NCI-H2107 (cell line): ENCODE measurements at places on chromosomes 7 and 10.

DNA sequence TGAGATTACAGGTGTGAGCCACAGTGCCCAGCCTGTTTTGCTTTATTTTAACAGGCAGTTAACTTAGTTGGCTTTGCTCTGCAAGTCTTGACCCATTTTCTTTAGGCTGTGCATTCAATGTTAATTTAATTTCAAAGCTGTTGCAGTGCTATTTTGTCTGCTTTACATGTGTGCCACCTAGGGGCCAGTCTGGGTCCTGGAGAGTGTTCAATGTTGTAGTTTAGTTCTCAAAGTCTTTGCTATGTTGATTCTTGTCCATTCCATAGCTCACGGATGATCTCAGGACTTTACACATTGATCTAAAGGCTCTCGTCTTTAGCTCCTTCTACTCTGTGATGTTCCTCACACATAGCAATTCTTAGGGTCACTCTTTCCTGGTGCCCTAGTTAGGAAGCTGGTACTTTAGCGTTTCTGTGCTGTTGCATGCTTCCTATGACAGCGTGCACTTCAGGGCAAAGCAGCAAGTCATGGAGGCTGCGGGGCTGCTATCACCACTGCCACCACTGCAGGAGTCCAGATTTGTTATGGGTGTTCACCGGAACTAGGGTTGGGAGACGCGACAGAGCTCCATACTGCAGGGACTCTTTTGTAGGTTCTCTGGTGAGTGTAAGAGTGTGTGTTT lies 16.4 kb upstream of the ABCA13 start:
- DNase-seq = no peak

GRCh38 chr10:35640474-35640873 lies 1.6 kb downstream of the FZD8 start:
- peak; percentile 3 for DNase-seq

DNA sequence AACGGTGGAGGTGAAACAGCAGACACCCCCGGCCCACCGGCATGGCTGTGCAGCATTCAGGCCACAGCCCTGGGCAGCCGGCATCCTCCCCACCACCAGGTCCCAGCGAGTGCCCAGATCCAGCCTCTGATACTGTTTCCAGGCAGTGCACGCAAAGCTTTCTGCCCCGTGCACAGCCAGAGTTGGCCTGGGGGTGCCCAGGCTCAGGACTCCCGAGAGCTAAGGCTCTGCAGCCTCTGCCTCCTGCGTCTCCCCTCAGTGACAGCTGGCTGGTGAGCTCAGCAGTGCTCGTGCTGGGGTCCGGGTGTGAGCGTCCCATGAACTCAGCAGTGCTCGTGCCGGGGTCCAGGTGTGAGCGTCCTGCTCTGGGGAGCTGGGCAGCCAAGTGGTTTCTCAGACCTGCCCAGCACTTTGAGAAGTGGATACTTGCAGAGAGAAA lies 65.4 kb downstream of the CFAP46 start:
- DNase-seq = no peak

DNA sequence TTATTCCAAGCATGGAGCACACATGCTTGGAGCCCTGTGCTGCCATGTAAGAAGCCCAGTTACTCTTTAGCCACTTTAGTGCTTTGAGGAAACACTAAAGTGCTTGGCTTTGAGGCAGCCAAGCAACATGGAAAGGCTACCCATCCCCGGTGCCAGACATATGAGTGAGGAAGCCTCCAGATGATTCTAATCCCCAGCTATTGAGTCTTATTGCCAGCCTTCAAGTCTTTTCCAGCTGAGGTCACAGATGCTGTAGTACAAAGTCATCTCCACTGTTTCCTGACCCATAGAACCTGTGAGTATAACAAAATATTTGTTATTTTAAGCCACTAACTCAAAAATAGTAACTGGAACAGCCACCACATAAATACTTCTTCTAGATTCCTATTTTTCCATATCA lies 91.4 kb upstream of the CYP26C1 start:
- no peak for DNase-seq

DNA sequence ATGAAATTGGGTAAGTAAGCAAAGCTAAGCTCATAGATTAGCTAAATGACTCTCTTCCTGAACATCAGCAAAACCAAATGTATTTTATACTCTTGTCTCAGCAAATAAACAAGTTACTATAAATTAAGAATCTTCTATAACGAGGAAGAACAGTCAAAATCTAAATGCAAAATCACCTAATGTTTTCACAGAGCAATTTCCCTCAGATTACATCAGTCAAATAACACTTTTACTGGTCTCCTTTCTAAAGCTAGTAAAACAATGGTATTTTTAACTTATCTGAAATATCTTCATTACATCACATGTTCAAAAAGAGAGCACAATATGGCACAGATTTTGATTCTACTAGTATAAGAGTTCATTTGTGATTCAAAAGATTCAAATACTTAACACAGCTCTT lies 16.5 kb upstream of the GPR22 start:
- DNase-seq = no peak

- DNase-seq = no peak
Observed at GRCh38 chr10:16545116-16545736, 23.5 kb upstream of the C1QL3 start.

DNA sequence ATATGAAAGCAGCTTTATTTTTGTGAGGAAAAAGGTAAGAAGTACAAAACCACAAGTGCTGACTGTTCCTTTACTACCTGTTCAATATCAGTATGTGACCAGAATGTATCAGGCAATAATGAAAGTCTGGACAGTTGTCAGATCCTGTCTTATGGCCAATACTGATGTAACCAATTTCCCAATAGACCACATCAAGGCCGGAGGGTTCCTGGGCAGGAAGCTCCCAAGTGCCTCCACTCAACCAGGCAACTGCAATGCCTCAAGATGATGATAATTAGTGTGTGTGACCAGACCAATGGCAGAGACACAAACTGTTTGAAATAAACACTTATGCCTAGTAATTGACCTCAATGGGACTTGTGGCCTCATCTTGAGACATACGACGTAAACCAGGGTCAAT lies 149.4 kb upstream of the ASAH2 start:
- no peak for DNase-seq

DNA sequence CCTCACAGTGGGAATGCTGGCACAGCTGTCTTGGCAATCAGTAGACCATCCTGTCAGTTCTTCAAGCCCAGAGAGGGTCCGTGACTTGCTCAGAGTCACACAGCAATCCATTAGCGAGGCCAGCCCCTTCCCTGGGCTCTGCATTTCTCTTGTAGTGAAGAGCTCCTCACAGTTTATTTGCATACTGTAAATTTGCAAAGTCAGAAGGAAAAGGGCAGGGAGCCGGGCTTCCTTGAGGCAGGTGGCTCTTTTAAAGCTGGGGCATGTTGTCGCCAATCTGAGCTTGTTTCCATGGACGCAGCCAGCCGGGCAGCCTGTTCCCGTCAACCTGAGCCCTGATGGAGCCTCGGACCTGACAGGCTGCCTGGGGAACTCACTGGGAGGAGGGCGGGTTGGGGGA lies 123.4 kb downstream of the CUX1 start:
- peak; percentile 57 for DNase-seq

DNA sequence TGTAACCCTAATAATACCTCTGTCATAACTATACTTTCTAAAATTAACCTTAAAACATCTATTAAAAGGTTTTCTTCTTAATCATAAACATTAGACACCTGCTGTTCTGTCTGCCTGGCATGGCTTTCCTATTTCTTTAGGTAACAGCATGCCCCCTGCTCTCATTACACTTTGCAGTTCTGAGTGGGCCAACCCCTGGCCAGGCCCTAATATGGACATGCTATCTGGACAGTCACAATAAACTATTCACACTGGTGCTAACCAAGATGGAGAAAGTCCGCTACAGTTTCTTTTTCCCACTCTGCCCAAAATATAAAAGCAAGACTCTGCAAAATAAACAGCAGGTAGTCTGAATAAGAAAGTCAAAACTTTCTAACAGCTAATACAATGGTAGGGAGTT lies 84.0 kb downstream of the ELAPOR2 start:
- no peak for DNase-seq

GRCh38 chr10:100508691-100509150 lies 10.9 kb downstream of the SEC31B start:
- peak; percentile 13 for DNase-seq

DNA sequence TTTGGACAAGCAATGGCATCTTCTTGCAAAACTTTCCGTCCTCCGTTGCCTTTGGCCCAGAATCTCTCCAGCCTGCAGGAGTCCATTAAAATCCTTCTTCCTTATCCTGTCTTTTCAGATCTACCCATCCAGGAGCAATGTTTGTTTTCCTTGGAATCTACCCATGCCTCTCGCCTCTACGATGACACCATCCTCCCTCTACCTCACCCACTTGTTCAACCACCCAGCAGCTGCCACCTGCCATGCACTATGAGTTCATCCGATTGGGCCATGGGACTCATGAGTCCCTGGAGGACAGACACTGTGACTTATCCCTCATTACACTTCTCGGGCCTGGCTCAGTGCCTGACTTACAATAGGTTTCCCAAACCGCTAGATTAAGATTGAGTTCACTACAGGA lies 26.8 kb upstream of the MGMT start:
- no peak for DNase-seq

GRCh38 chr10:114631666-114632417 lies 26.2 kb downstream of the ABLIM1 start:
- no peak for DNase-seq

DNA sequence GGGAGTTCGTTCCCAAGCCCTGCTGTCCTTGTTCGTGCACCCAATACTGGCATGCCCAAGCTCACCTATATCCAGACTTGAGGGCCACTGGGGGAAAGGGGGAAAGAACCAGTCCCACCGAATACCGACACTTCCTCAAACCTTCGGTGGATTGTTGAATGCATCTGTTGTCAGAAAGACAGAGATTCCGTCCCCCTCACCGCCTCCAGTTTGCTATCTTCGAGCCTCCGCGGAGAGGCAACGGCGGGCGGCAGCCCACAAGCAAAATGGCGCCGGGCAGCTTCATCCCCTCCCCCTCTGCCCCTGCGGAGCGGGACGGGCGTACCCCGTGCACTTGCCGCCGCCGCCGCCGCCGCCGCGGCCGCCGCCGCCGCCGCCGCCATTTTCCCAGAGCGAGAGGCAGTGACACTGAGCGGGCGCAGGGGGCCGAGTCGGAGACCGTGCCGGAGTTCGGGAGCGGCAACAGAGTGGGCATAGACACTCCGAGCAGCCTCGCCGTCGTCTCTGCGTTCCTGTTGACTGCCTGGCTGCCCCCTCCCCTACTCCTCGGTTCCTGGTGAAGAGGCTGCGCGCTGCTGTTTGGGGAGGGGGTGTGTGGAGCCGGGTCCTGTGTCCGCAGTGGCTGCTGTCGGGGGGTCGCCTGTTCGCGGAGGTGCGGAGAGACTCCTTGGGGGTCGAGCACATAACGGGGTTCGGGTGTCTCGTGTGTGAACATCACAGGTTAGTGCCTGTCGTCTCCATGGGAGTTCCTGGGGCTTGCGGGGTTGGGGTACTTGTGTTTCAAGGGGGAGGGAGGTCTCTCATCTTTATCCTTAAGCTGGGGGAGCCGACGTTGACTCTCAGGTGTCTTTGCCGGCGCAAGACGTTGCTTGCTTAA lies at the start of gene KMT2E:
TSS of gene KMT2E (plus strand) at position 390 of the 877 bp plus-strand sequence. CDS start 26,748 bp downstream, outside the sequence.
- DNase-seq = peak; percentile 89

GRCh38 chr7:69208276-69208675 lies 390.0 kb upstream of the AUTS2 start:
- DNase-seq = no peak

DNA sequence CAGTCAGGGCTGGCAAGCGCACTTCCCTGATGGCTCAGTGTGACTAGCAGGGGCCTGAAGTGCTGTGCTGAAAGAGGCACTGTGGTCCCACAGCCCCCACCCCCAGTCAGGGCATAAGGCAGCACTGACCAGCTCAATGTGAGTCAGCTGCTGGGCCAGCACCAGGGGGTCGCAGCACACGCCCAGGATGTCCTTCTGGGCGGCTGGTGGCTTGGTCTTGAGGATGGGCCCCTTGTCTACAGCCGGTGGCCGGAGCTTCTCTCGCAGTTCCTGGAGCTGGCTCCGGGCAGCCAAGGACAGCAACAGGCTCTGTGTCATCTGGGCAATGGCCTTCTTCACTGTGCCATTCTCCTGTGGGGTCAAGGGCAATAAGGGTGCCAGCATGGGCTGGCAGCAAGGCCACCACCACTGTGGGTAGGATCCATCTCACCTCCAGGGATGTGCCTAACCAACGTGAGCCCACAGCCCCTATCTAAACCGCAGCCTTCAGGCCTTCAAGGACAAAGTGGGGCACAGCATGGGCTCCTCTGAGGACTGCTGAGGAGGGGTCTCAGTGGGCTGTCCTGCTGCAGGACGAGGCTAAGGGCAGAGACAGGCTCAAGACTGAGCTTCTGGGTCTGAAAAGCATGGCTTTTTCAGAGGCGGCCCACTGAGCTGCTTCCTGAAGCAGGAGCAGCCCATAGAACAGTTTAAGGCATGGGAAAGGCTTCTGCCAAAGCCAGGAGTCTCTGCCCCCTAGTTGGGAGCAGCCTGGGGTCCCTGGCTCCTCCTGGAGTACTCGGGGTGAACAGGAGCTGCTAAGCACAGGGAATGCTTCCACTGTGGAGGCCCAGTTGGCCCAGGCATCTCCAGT lies 62.5 kb downstream of the CSGALNACT2 start:
- no peak for DNase-seq

- DNase-seq = no peak
Observed at GRCh38 chr10:23461557-23461956, 22.7 kb downstream of the OTUD1 start.

DNA sequence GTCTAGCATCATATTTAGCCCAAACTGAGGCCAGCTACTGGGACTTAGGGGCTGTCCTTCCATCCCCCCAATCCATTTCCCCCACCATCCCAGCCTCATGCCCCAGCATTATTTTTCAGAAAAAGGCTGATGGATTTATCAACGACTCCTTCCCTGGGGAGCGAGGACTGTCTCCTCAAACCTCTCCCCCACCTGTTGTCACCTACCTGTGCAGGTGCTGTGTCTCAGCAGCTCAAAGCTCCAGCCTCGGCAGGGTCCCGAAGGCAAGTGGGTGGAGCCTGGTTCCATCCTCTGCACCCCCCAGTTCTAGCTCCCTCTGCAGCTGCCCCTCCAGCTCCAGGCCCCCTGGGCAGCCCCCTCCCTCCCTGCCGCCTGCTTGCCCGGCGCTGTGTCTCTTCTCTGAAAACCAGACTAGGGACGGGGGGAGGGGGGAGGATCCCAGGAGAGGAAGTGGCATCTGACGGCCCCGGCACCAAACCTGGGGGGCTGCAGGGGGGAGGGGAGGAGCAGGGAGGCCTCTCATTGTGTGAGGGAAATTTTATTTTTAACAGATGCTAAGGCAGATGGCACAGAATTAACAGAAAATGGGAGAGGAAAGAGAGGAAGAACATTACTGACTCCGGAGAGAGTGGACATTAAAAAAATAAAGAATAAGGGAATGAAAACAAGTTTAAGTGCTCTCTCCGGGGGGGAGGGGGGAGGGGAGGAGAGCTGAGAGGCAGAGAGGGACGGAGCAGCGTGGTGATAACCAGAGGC lies 61.7 kb upstream of the PAX2 start:
- DNase-seq = no peak

DNA sequence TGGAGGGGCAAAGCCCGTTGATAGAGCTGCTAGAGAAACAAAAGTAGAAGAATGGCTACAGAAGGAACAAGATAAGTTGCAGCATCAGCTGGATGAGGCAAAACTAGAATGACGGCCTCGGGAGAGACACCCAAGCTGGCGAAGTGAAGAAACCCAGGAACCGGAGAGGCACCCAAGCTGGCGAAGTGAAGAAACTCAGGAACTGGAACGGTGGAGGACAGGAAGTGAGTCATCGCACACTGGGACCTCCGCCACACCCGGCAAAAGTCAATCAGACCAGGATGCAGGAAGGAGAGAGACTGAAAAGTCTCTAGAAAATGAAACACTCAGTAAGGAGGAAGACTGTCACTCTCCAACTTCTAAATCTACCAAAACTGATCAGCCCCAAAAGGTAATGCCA lies 133.0 kb upstream of the NEBL start:
- DNase-seq = no peak
